ENCODE measurements at places on chromosomes 3 and 15. TPM values are rescaled to one million over a fixed set of nuclear protein-coding genes. Genes with fewer than 3 reads are reported as not detected.

HTR3E gene
- total RNA-seq = not detected

GRCh38 chr3:182921665-182922355 lies 58.5 kb downstream of the DCUN1D1 start:
- DNase-seq = no peak

DNA sequence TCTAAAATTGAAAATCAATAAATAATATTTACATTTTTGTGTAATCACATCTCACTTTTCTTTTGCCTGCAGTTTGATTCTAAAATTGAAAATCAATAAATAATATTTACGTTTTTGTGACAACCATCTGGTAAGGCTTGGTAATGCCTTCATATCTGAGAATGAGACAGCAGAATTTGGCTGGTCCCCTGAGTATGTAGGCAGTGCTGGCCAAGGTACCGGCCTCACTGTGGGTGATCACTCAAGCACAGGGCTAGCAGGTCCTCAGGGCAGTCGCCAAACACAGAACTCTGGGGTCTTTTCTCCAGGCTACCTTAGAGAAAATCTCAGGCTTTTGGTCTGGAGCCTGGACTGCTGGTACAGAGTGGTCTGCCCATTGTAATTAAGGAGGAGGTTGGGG lies 26.2 kb downstream of the RTP3 start:
- no peak for DNase-seq

DNA sequence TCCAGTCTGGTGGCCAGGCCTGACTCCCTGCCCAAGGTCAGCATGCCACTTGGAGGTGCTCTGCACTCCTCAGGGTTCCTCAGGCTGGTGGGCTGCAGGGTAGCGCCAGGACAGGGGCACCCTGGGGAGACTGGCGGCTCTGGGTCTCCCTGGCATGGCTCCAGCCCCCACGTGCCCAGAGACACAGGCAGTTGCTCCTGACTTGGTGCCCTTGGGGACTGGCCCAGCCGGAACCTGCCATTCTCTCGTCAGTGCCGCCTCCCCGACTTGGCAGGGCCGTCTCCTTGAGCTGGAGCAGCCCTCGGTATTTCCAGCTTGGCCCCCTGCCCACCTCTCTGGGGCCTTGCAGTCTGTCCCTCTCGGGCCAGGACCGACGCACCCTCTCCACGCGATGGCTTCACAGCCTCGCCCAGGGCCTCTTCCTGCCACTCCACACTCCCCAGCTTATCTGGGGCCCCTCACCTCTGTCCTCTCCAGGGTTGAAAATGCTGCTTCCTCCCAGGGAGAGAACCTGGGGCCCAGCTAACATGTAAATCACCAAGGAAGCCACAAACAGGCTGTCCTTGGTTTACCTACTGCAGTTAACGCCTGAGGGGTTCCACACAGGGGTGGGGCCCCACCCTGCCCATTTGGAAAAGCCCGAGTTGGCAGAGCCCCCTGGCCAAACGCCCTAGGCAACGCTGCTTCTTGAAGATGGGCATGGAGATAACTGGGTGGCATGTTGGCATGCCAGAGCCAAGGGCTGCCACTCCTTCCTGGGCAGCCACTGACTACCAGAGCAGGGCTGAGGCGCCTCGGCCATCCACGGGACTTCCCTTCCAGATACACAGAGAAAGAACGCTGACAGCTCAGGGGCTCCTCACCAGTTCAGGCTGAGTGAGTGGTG lies 61.4 kb downstream of the SMAD6 start:
- DNase-seq = peak; percentile 62

GRCh38 chr3:173340626-173341025 lies 56.9 kb upstream of the NLGN1 start:
- no peak for DNase-seq

- DNase-seq = no peak
Observed at GRCh38 chr3:135081856-135082434, 286.9 kb downstream of the EPHB1 start.
